Transverse colon (tissue), 4 donors: ENCODE measurements at places on chromosomes 3 and 15. TPM values are rescaled to one million over a fixed set of nuclear protein-coding genes. Genes with fewer than 3 reads are reported as not detected.

DNA sequence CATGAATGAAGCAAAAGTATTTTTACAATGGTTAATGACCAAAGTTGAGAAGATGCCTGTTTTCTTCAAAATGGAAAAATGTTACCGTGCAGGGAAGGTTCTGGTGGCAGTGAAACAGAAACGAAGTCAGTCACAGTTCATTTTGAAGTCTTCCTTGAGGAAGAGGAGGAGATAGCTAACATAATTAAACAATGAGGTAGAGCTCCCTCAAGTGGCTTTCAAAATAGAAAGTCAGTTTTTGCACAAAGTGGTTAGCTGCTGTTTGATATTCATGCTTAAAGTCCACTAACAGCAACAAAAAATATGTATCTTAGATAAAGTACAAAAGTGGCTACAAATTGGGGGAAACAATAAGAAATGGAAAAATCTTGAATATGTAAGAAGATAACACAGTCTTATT is 87.3 kb downstream of the TFG start:
- no peak overlapping the region for H3K27ac ChIP-seq
- H3K27me3 ChIP-seq, result no peaks in the 10 kb centered on the region
- no peaks in the 10 kb centered on the region for H3K4me1 ChIP-seq
- H3K4me3 ChIP-seq, result no peak overlapping the region

GRCh38 chr15:29134641-29135308 is 134.8 kb downstream of the NSMCE3 start:
- H3K4me3 ChIP-seq, result no peak overlapping the region
- H3K27me3 ChIP-seq, result peaks cover 3% of the 10 kb centered on the region
- H3K4me1 ChIP-seq, result no peaks in the 10 kb centered on the region
- no peak for DNase-seq
- H3K36me3 ChIP-seq, result no peaks in the 10 kb centered on the region

DNA sequence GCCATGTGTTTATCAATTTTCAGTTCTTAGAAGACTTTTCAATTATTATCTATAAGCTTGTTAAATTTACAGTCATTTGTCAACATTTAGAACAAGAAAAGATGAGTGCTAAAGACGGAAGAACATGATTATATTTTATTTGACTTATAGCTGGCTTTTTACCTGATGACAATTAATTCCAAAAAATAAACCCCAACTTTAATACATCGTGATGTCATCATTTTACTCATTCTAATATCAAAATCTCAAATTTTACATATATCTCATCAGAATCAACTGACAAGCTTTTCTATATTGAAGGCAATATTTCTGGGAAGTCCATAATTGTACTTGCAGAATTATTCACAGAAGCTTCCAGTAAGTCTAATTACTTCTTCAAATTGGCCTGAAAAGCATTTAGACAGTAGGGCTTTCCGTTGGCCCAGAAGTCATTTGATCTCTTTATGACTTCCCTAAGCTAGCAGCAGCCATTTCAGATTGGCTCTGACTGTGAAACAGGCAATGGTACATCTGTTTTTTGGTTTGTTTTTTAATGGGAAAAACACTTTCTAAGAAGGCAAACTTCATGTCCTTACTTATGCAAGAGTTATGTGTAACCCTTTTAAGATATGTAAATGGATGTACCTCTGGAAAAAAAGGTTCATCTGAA is 234.7 kb upstream of the PLSCR5 start:
- no peak overlapping the region for H3K4me3 ChIP-seq
- no peaks in the 10 kb centered on the region for H3K27me3 ChIP-seq
- DNase-seq, result no peak

DNA sequence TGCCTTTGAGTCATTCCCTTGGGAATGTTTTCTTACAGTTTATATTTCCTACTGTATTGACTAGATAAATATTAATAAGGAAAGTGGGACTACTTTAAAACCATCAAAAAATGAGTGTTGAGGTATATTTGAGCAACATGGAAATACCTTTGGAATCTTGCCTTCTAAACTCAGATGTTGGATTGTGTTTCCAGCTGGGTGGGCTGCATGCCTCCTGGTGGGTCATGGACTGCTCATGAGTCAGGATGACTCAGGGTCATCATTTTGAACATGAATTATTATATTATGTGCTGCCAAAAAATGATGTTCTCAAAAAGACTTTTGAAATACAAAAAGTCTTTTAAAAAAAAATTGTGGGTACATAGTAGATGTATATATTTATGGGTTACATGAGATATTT is 41.1 kb upstream of the APH1B start:
- H3K27me3 ChIP-seq, result no peaks in the 10 kb centered on the region
- no peak overlapping the region for H3K27ac ChIP-seq
- no peaks in the 10 kb centered on the region for H3K36me3 ChIP-seq
- H3K4me1 ChIP-seq, result peaks cover 21% of the 10 kb centered on the region
- H3K4me3 ChIP-seq, result no peak overlapping the region

GRCh38 chr3:51941798-51942602 is at the start of the genes PARP3 and RRP9:
Gene PARP3, plus strand, starts transcription at chr3:51942363. Its CDS starts 993 bp downstream, at chr3:51943356.
Gene RRP9, minus strand, starts transcription at chr3:51941904. Its CDS starts 37 bp downstream, at chr3:51941867.
- H3K27me3 ChIP-seq, result no peaks in the 10 kb centered on the region
- H3K4me1 ChIP-seq, result peaks cover 18% of the 10 kb centered on the region
- peak within 1 kb of the TSS; percentile 80 for H3K4me3 ChIP-seq
- peak; percentile 100 for DNase-seq

GRCh38 chr3:414063-414462 is 217.5 kb downstream of the CHL1 start:
- DNase-seq, result no peak
- H3K27me3 ChIP-seq, result peaks cover 3% of the 10 kb centered on the region
- no peak overlapping the region for H3K27ac ChIP-seq
- H3K36me3 ChIP-seq, result no peaks in the 10 kb centered on the region
- H3K4me1 ChIP-seq, result no peaks in the 10 kb centered on the region

DNA sequence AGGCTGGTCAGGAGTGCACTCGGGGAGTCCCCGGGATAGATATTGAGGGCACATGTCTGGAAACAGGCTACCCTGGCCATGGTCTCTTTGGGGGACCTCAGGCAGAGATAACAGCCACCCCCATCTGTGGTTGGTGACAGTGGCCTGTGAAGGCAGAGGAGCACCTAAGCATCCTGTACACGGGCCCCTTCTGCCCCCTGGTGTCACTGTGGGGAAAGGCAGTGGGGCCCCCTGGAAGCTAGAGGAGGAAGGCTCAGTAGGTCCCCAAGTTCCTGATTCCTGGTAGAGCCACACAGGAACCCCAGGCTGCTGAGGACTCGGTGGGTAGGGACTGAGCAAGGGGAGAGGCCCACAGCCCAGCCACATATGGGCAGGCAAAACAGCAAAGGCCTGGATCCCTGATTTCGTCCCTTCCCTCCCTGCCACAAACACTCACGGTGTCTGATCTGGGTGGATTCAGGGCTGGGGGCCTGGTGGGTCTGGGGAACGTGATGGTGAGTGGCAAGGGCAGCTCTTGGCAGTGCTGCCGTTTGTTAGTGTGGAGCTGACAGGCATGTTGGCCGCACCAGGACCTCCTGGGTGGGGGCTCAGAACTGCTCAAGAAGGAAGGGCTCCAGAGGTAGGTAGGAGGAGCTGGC is 14.1 kb upstream of the CXCR6 start:
- no peaks in the 10 kb centered on the region for H3K27me3 ChIP-seq
- H3K4me1 ChIP-seq, result no peaks in the 10 kb centered on the region
- no peak overlapping the region for H3K4me3 ChIP-seq
- peak; percentile 47 for DNase-seq
- H3K36me3 ChIP-seq, result no peaks in the 10 kb centered on the region

- no peaks in the 10 kb centered on the region for H3K27me3 ChIP-seq
- DNase-seq, result peak; percentile 79
- no peaks in the 10 kb centered on the region for H3K4me1 ChIP-seq
- no peak overlapping the region for H3K27ac ChIP-seq
Measured at GRCh38 chr3:108477511-108478147, 32.8 kb downstream of the MYH15 start.

GRCh38 chr3:45273681-45274515 is 47.8 kb upstream of the TMEM158 start:
- H3K36me3 ChIP-seq, result no peaks in the 10 kb centered on the region
- no peak overlapping the region for H3K4me3 ChIP-seq
- H3K27ac ChIP-seq, result no peak overlapping the region
- H3K4me1 ChIP-seq, result no peaks in the 10 kb centered on the region
- DNase-seq, result no peak
- H3K27me3 ChIP-seq, result no peaks in the 10 kb centered on the region

- DNase-seq, result no peak
- peaks cover 11% of the 10 kb centered on the region for H3K4me1 ChIP-seq
Measured at GRCh38 chr3:57939775-57940174, 68.4 kb upstream of the FLNB start.

DNA sequence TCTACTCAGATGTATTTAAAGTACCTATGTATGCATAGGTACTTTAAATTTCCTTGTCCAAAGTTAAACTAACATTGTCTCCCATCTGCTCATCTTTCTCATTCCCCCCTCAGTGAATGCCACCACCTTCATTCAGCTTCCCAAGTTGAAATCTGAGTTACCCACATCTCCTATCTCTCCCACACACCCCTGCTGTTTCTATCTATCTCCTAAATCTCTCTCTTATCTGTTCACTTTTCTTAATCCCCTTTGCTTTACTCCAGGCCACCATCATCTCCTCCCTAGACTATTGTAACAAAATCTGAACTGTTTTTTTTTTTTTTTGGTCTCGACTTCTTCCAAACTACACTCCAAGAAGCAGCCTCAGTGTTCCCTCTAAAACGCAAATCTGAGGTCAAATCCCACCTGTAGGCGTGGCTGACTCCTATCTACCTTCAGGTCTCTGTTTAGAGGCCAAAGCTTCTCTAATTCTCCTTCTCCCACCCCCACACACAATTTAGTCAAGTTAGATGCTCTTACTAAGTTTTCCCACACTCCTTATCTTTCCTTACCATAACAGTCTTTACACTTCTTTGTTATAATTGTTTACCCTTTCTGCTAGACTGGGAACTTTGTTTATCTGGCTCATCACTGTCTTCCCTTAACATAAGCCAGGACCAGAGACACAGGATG is 3.5 kb upstream of the NEO1 start:
- no peaks in the 10 kb centered on the region for H3K36me3 ChIP-seq
- no peak overlapping the region for H3K4me3 ChIP-seq
- H3K4me1 ChIP-seq, result peaks cover 12% of the 10 kb centered on the region
- no peak for DNase-seq
- H3K27me3 ChIP-seq, result no peaks in the 10 kb centered on the region
- no peak overlapping the region for H3K27ac ChIP-seq

DNA sequence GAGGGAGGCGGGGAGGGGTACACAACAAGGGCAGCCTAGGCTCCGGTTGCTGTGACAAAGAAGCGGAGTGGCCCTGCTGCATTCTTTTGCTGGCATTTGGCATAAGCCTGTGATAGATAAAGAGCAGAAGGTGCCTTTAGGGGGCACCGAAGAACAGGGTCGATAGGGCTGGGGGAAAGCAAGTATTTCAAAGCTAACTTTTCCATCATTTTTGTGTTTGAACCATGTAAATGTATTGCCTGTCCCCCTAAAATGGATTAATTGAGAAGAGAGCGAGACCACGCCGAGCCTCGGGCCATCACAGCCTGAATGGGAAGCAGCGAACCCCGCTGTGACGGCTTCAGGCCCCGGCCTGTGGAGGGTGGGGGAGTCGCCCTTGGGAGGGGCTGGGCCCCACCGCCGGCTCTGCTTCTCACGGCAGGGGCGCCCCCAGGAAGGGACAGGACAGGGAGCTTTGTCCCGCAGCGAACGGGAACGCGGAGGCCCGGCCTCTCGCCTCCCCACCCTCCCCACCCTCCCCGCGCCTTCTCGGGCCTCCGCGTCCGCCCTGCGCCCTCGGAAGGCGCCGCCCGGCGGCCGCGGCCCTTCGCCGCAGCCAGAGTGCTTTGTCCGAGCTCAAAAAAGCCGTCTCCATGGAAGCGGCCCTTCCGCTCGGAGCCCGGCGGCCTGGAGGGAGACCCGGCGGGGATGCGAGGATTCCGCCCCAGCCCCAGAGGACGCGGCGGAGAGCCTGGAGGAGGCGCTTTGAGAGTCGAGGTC is 32.4 kb upstream of the ALDH1L1 start:
- H3K36me3 ChIP-seq, result no peaks in the 10 kb centered on the region
- H3K4me3 ChIP-seq, result peak overlapping the region; percentile 57
- H3K27me3 ChIP-seq, result peaks cover 55% of the 10 kb centered on the region
- peak; percentile 15 for DNase-seq
- H3K4me1 ChIP-seq, result peaks cover 8% of the 10 kb centered on the region

- H3K27me3 ChIP-seq, result no peaks in the 10 kb centered on the region
- no peak overlapping the region for H3K27ac ChIP-seq
- H3K4me3 ChIP-seq, result no peak overlapping the region
- no peaks in the 10 kb centered on the region for H3K36me3 ChIP-seq
- no peaks in the 10 kb centered on the region for H3K4me1 ChIP-seq
Measured at GRCh38 chr15:22253676-22254408, 173.5 kb downstream of the OR4M2 start.

GRCh38 chr3:129015388-129016105 is 14.4 kb downstream of the EFCC1 start:
- no peaks in the 10 kb centered on the region for H3K36me3 ChIP-seq
- peak; percentile 39 for DNase-seq
- no peak overlapping the region for H3K4me3 ChIP-seq

DNA sequence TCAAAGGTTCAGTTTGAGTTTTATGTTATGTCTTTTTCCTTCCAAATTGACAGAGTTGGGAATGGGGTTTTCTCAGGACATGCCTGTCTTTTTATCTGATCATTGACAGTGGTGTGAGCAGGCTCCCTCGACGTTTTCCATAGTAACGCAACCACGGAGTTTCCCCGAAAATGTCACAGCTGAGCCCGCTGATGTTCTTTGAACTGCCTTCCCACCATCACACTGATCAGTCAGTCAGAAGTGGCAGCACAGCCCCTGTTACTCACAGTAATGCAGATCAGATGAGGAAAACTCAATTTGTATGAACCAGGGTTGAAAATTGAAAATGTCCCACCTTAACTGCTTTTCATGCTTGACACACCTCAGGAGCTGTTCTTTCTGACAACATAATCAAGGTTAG is 210.4 kb downstream of the NECTIN3 start:
- H3K27ac ChIP-seq, result no peak overlapping the region
- DNase-seq, result no peak
- H3K4me3 ChIP-seq, result no peak overlapping the region
- H3K36me3 ChIP-seq, result no peaks in the 10 kb centered on the region

GRCh38 chr3:62553811-62554210 is 180.5 kb upstream of the FEZF2 start:
- H3K36me3 ChIP-seq, result no peaks in the 10 kb centered on the region
- no peak overlapping the region for H3K27ac ChIP-seq
- DNase-seq, result no peak

- DNase-seq, result peak; percentile 67
- peak overlapping the region; percentile 95 for H3K27ac ChIP-seq
- no peaks in the 10 kb centered on the region for H3K36me3 ChIP-seq
- peaks cover 13% of the 10 kb centered on the region for H3K4me1 ChIP-seq
- H3K27me3 ChIP-seq, result no peaks in the 10 kb centered on the region
Measured at GRCh38 chr3:33096093-33096868, 665 bp downstream of the GLB1 start.

GRCh38 chr15:74901612-74902063 is 5.0 kb downstream of the FAM219B start:
- no peaks in the 10 kb centered on the region for H3K27me3 ChIP-seq
- H3K27ac ChIP-seq, result peak overlapping the region; percentile 30
- DNase-seq, result peak; percentile 76
- H3K36me3 ChIP-seq, result no peaks in the 10 kb centered on the region
- peaks cover 22% of the 10 kb centered on the region for H3K4me1 ChIP-seq

- H3K27ac ChIP-seq, result no peak overlapping the region
- H3K36me3 ChIP-seq, result no peaks in the 10 kb centered on the region
- H3K4me1 ChIP-seq, result peaks cover 5% of the 10 kb centered on the region
- H3K27me3 ChIP-seq, result peaks cover 46% of the 10 kb centered on the region
- no peak overlapping the region for H3K4me3 ChIP-seq
Measured at GRCh38 chr15:80405970-80406369, 1.8 kb downstream of the ARNT2 start.

CXCR6 gene
- 9.4 TPM for total RNA-seq

RBSN gene
- 18.0 TPM for total RNA-seq

PROS1 gene
- 9.1 TPM for total RNA-seq

CPEB1 gene
- 5.6 TPM for total RNA-seq

GLT8D1 gene
- 34.3 TPM for total RNA-seq

NEO1 gene
- 110 TPM for total RNA-seq

GATM gene
- 17.8 TPM for total RNA-seq

MAGEL2 gene
- total RNA-seq, result not detected

SRGAP3 gene
- total RNA-seq, result 7.5 TPM

SPINT1 gene
- 285 TPM for total RNA-seq

CGNL1 gene
- total RNA-seq, result 1.1 TPM
